ENCODE measurements at places on chromosomes 4 and X.

GRCh38 chr4:1755297-1755696, 34.0 kb downstream of the TACC3 start:
- DNase-seq: no peak

- no peak for DNase-seq
Measured at GRCh38 chr4:65617416-65617815, 52.9 kb downstream of the EPHA5 start.

GRCh38 chr4:122718281-122718680, 14.2 kb upstream of the BBS12 start:
- no peak for DNase-seq

DNA sequence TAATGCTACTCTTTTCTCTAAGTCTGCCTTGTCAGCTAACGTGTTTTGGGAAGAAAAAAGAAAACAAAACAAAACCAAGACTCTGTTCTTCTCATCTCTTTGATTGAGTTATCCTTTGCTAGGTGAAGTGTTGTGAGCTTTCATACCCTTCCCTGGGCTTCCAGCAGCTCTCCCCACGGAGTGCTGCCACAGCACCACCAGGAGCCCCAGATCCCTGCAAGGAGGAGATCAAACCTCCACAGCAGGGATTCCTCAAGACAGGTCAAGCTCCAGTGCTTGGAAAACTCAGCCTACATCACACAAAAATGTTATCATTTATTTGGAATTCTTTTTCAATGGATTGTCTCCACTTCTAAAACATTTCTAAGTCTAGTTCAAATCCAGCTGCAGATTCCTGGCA, 1981.9 kb upstream of the TENM3 start:
- DNase-seq: no peak

DNA sequence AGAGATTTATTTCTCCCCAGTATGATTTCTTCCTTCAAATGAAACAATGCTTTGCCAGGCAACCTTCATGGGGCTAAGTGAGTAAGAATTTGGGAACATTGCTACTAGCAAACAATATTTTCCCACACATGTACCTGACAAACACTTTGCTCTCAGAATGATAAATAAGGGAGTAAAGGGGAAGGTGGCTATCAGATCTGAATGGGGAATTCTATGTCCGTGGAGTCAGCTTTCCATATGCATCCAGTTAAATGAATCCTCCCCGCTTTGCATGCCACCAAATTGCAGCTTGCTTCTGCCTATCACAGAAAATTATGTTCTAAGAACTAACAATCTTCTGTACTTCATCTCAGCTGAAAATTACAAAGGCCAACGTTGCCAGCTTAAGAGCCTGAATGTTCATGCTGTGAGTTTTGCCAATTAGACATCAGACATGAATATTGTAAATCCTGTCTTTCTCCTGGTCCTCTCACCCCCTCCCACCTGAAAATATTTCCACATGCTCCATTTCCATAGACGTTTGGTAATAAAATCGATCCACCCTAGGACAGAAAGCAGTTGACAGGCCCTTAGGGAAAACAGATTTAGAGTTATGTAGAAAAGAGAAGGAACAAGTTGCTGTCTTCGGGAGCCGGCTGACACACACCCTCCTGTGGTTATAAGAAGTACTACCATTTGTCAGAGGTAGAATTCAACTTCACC, 6.3 kb downstream of the MEPE start:
- no peak for DNase-seq

Measured in T-cell (primary cell).